ENCODE measurements at places on chromosomes 5 and 9.
A peak's percentile ranks its signal among the peaks of the same experiment; 100 is the strongest.

GRCh38 chr5:39023121-39023520 lies 51.1 kb downstream of the RICTOR start:
- H3K36me3 ChIP-seq = peaks cover 35% of the 10 kb centered on the region
- H3K27ac ChIP-seq = peak overlapping the region; percentile 54
- H3K27me3 ChIP-seq = no peaks in the 10 kb centered on the region
- peaks cover 43% of the 10 kb centered on the region for H3K4me1 ChIP-seq

- no peak for DNase-seq
- H3K36me3 ChIP-seq = peaks cover 4% of the 10 kb centered on the region
- H3K27me3 ChIP-seq = no peaks in the 10 kb centered on the region
- H3K4me3 ChIP-seq = no peak overlapping the region
- peaks cover 10% of the 10 kb centered on the region for H3K4me1 ChIP-seq
Observed at GRCh38 chr5:78005021-78005785, 229.1 kb upstream of the TBCA start.

- H3K4me3 ChIP-seq = no peak overlapping the region
- H3K27ac ChIP-seq = no peak overlapping the region
- H3K4me1 ChIP-seq = no peaks in the 10 kb centered on the region
- no peaks in the 10 kb centered on the region for H3K36me3 ChIP-seq
Observed at GRCh38 chr5:138676556-138677193, 76.5 kb upstream of the CTNNA1 start.

GRCh38 chr9:134457321-134458206 lies 131.3 kb downstream of the RXRA start:
- DNase-seq = no peak
- peak overlapping the region; percentile 88 for H3K27ac ChIP-seq
- no peak overlapping the region for H3K4me3 ChIP-seq
- H3K36me3 ChIP-seq = no peaks in the 10 kb centered on the region
- no peaks in the 10 kb centered on the region for H3K27me3 ChIP-seq

DNA sequence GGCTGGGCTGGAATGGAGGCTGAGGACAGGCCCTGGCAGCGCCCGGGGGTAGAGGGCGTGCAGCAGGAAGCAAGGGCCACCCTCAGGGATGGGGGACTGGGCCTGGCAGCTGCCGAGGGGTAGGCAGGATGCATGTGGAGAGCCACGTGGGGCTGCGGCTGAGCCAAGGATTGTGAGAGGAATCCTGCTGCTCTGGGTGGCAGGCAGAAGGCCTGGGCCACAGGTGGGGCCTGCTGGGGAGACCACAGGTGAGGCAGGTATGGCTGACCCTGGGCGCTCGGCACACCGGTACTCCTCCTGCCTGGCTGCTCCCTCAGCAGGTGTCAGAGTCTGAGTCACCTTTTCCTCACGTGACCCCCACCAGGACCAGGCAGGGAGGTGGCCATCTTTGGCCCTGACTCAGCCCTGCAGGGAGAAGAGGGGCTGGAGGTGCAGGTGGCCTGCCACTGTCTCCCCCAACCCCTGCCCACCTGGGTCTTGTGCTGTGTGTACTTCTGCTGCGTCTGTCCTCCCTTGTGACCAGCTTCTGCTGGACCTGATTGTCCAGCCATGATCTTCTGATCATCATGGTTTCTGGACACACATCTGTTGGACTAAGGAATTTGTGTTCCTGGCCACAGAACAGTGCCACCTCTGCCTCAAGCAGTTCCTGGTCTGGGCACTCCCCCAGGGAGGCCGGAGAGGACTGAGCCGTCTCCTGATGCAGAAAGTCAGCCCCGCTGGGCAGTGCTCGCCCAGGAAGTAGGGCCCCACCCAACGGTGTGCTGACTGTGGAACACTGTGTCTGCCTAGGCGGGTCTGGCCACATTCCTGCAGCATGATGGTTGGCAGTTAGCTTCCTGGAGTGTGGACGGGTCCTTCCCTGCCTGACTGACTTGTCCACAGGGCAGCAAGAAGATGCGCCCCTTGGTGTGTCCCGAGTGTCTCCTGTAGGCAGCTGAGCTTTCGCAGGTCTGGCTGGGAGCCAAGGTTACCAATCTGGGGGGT lies 6.4 kb downstream of the ARRDC1 start:
- peaks cover 5% of the 10 kb centered on the region for H3K36me3 ChIP-seq
- H3K27ac ChIP-seq = peak overlapping the region; percentile 95
- DNase-seq = peak; percentile 70
- H3K4me1 ChIP-seq = peaks cover 25% of the 10 kb centered on the region
- peaks cover 5% of the 10 kb centered on the region for H3K27me3 ChIP-seq

GRCh38 chr5:140150201-140150600 lies 24.5 kb downstream of the IGIP start:
- no peak overlapping the region for H3K4me3 ChIP-seq
- H3K36me3 ChIP-seq = no peaks in the 10 kb centered on the region
- H3K4me1 ChIP-seq = peaks cover 29% of the 10 kb centered on the region
- no peak overlapping the region for H3K27ac ChIP-seq

- peaks cover 24% of the 10 kb centered on the region for H3K4me1 ChIP-seq
- H3K36me3 ChIP-seq = no peaks in the 10 kb centered on the region
Observed at GRCh38 chr5:66143473-66144073, 527 bp upstream of the SREK1 start.

DNA sequence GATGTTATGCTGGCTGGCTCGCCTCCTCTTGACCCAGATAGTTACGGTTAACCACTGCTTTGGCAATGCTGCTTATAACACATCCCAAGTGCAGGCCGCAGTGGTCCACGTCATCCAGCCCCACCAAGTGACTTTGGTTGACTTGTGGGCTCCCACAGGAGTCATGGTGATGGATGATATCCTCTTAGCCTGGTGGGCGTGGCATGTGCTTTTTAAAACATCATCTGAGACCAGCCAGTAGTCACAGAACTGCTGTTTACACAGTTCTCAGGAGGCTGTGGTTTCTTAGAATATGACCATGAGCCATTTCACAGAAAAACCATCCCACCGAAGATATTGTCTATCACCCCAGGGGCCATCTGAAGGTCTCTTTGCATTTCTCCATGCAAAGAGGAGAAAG lies 216.9 kb downstream of the SH3GL2 start:
- peaks cover 6% of the 10 kb centered on the region for H3K4me1 ChIP-seq

DNA sequence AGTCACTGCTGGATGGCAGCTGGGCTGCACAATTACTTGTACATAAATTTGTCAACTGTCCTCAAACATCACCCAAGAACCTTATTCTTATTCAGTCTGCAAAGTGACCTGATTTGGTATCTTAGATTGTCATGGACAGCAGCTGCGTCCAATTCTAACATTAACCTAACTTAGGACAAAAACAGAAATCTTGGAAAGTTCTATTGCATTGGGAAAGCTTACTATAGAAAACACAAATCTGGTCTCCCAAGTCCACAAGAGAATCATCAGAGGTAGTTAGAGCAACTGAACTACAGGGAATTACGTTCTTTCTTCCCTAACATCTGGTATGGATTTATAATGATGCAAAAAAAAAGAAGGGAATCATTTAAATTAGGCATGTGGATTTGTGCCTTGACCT lies 283.9 kb downstream of the NR2F1-AS1 start:
- no peak for DNase-seq
- no peaks in the 10 kb centered on the region for H3K27me3 ChIP-seq
- H3K4me1 ChIP-seq = peaks cover 16% of the 10 kb centered on the region
- no peaks in the 10 kb centered on the region for H3K36me3 ChIP-seq

DNA sequence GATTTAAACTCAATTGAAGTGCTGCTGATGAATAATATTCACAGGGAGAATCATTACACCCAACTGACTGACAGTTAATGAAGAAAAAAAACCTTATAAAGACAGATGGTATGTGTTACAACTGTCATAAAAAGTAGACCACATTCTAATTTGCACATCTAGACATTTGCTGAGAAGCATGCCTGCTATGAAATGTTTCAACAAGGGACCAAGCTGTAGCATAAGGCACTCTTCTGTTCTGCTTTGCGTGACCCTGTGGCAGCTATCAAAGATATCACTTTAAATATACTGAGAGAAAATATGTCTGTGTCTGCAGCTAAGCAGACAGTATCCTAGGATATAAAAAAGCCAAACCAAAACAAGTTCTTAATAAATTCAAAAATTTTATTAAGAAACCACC lies 153.7 kb downstream of the TMEM232 start:
- no peaks in the 10 kb centered on the region for H3K27me3 ChIP-seq
- H3K36me3 ChIP-seq = no peaks in the 10 kb centered on the region
- no peaks in the 10 kb centered on the region for H3K4me1 ChIP-seq
- H3K27ac ChIP-seq = no peak overlapping the region

- H3K36me3 ChIP-seq = peaks cover 18% of the 10 kb centered on the region
- H3K4me1 ChIP-seq = peaks cover 3% of the 10 kb centered on the region
- H3K27me3 ChIP-seq = no peaks in the 10 kb centered on the region
Observed at GRCh38 chr5:167982-168660, 23.2 kb upstream of the LRRC14B start.

- peaks cover 5% of the 10 kb centered on the region for H3K36me3 ChIP-seq
- no peak overlapping the region for H3K27ac ChIP-seq
- no peak for DNase-seq
- H3K27me3 ChIP-seq = no peaks in the 10 kb centered on the region
Observed at GRCh38 chr5:151492729-151493128, 45.3 kb downstream of the SLC36A1 start.

- H3K4me1 ChIP-seq = peaks cover 9% of the 10 kb centered on the region
- no peak for DNase-seq
- no peak overlapping the region for H3K4me3 ChIP-seq
- no peak overlapping the region for H3K27ac ChIP-seq
- H3K36me3 ChIP-seq = peaks cover 3% of the 10 kb centered on the region
Observed at GRCh38 chr5:62647241-62647640, 68.6 kb downstream of the LRRC70 start.

GRCh38 chr5:87138091-87138805 lies 129.4 kb upstream of the RASA1 start:
- no peaks in the 10 kb centered on the region for H3K36me3 ChIP-seq
- H3K27me3 ChIP-seq = no peaks in the 10 kb centered on the region
- DNase-seq = no peak
- no peak overlapping the region for H3K4me3 ChIP-seq
- H3K27ac ChIP-seq = no peak overlapping the region

DNA sequence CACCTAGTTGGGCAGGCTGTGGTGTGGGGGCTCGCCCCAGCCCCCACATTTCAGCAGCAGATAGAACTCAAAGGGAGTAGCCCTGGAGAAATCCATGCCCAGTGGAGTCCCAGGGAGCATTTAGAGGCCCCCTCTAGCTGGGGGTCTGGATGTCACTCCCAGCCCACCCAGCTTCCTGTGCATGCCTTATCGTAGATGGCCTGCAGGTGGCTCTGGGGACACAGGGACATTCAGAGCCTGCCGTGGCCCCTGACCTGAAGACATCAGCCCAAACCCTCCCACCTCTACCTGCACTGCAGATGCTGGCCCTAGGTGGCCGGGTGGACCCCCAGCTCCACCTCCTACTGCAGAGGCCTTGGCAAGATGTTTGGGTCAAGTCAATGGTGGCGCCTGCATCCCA lies 49.0 kb upstream of the LMX1B start:
- no peaks in the 10 kb centered on the region for H3K4me1 ChIP-seq
- no peak for DNase-seq
- no peak overlapping the region for H3K4me3 ChIP-seq
- H3K27ac ChIP-seq = no peak overlapping the region

DNA sequence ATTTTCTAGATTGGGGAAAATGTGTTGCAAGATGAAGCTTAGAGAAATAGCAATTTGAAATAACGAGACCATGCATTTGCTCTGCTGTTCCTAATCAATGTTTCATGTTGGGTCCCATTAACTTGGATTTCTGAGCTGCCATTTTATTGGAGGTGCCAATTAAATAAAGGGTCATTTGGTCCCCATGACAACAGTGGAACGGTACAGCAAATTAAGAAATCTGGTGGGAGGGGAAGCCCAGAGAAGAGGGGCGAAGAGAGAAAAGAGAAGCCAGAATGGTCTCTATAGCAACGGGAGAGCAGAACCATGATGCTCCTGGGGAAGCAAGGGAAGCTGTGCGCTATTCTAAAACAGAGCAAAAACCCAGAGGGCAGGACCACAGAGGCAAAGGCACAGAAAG lies 120.2 kb downstream of the ENTREP1 start:
- no peak overlapping the region for H3K27ac ChIP-seq
- H3K4me3 ChIP-seq = no peak overlapping the region
- H3K27me3 ChIP-seq = peaks cover 8% of the 10 kb centered on the region
- H3K36me3 ChIP-seq = peaks cover 7% of the 10 kb centered on the region

DNA sequence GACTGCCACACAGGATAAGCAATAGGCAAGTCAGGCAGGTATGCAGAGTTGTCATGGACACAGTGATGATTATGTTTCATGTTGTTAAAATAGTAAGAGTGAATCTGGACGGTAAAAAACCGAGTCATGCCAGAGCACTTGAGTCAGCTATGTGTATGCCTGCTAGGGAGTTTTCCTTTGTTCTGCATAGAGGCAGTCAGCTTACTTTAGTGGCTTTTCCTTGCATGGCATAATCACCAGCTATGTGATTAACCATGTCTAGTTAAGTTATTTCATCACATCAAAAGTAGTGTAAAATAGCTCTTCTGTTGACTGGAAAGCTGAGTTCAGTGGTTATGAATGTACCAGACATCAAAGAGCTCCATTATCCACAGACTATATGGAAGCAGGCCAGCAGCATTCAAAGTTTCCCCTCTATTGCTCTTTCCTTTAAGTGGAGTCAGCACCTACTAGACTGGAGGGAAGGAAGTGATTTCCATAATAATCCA lies 989.8 kb downstream of the TLE1 start:
- peak overlapping the region; percentile 90 for H3K27ac ChIP-seq
- DNase-seq = no peak
- H3K4me3 ChIP-seq = no peak overlapping the region
- H3K4me1 ChIP-seq = peaks cover 36% of the 10 kb centered on the region

- peak overlapping the region; percentile 88 for H3K4me3 ChIP-seq
- DNase-seq = no peak
- H3K4me1 ChIP-seq = peaks cover 50% of the 10 kb centered on the region
Observed at GRCh38 chr5:163459462-163459818, 462 bp downstream of the NUDCD2 start.

- DNase-seq = no peak
- H3K4me1 ChIP-seq = no peaks in the 10 kb centered on the region
- no peaks in the 10 kb centered on the region for H3K27me3 ChIP-seq
- H3K27ac ChIP-seq = no peak overlapping the region
- H3K4me3 ChIP-seq = no peak overlapping the region
Observed at GRCh38 chr5:21642312-21642711, 1210.8 kb downstream of the CDH12 start.

DNA sequence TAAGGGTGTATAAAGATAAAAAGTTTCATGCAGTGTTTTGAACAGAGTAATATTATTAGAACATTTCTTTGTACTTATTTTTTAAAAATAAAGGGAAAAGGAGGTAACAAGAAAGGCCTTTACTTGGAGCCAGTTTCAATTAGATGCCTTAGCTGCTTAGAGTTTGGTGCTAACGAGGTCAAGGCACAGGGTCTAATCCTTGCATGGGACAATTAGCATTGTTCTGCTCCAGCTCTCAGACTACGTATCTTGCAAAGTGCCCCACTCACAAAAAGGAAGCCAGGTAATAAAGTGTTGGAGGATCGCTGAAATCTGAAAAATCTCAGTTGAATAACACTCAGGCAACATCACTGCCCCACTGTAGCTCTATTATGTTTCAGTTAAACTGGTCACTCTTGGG lies 2011.3 kb downstream of the EFNA5 start:
- H3K4me3 ChIP-seq = no peak overlapping the region
- no peak for DNase-seq
- H3K27ac ChIP-seq = no peak overlapping the region
- H3K4me1 ChIP-seq = no peaks in the 10 kb centered on the region
- H3K27me3 ChIP-seq = no peaks in the 10 kb centered on the region

- no peak overlapping the region for H3K4me3 ChIP-seq
- no peaks in the 10 kb centered on the region for H3K36me3 ChIP-seq
- H3K27me3 ChIP-seq = no peaks in the 10 kb centered on the region
Observed at GRCh38 chr5:65094279-65094678, 325.5 kb downstream of the CWC27 start.

- no peak overlapping the region for H3K4me3 ChIP-seq
- H3K4me1 ChIP-seq = peaks cover 17% of the 10 kb centered on the region
- H3K27ac ChIP-seq = no peak overlapping the region
- no peak for DNase-seq
- H3K36me3 ChIP-seq = peaks cover 1% of the 10 kb centered on the region
- no peaks in the 10 kb centered on the region for H3K27me3 ChIP-seq
Observed at GRCh38 chr5:60514152-60514551, 185.8 kb downstream of the DEPDC1B start.

Data from mesothelial cell of epicardium (in vitro differentiated cells).